ENCODE measurements at places on chromosomes 12 and 14. TPM values are rescaled to one million over a fixed set of nuclear protein-coding genes. Genes with fewer than 3 reads are reported as not detected.

The KIF5A gene
- 3.0 TPM for total RNA-seq

The KRT71 gene
- total RNA-seq, result not detected

The BMAL2 gene
- 43.9 TPM for total RNA-seq

The MANSC1 gene
- 10.0 TPM for total RNA-seq

The LRFN5 gene
- total RNA-seq, result 9.8 TPM

The METTL1 gene
- total RNA-seq, result 46.5 TPM

The SLC25A47 gene
- not detected for total RNA-seq

The PDE3A gene
- 0.03 TPM for total RNA-seq

The PTHLH gene
- 2.2 TPM for total RNA-seq

Measured in Panc1 (cell line).